ENCODE measurements at places on chromosomes 2 and 18.

DNA sequence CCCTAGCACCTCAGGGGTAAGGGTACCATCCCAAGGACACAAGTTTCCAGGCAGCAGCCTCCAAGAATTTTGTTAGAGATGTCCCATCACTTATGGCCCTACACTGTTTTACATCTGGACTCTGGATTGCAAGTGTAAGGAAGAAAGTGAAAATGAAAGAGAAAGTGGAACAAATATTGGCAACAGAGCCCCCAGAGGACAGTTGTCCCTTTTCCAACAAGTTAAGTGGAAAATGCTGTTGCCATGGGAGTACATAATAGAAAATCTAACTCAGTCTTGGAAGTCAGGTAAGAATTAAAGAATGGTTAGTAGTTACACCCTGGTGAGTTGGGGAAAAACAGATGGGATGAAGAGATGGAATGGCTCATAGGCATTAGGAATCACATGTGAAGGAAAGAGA is 50.6 kb downstream of the TTC21B start:
- DNase-seq: no peak

- no peak for DNase-seq
These were observed 387.9 kb upstream of the MYT1L start for GRCh38 chr2:2719015-2719414.

- DNase-seq: no peak
These were observed 454.0 kb upstream of the HS6ST1 start for GRCh38 chr2:128772671-128773070.

- no peak for DNase-seq
These were observed 136.8 kb downstream of the SMAD7 start for GRCh38 chr18:48813833-48814489.

- peak; percentile 31 for DNase-seq
These were observed 475 bp downstream of the B3GNT2 start for GRCh38 chr2:62196278-62196901.

Data from stimulated activated CD4-positive, alpha-beta T cell treated with anti-CD3 and anti-CD28 coated beads, Interleukin-1b, Interleukin-23, amount 100 ng/mL, for 4 hours (primary cell).